ENCODE measurements at places on chromosomes 2 and 18.

DNA sequence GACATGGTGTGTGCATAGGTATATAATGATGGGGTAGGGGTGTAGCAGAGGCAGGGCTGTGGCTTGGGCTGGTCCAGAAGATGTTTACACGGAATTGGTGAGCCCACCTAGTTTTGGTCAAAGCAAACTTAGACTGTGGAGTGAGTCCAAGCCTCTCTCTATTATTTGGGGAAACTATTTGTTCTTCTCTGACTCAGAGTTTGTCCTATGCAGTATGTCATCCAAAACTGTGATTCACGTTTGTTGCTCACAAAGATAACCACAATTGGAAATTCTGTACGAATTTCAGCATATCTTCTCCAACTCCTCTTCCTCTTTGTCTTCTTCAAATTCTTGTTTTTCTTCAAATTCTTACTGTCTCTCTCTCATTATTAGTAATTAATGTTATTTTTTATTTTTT is 292.9 kb downstream of the XIRP2 start:
- DNase-seq: peak; percentile 60

DNA sequence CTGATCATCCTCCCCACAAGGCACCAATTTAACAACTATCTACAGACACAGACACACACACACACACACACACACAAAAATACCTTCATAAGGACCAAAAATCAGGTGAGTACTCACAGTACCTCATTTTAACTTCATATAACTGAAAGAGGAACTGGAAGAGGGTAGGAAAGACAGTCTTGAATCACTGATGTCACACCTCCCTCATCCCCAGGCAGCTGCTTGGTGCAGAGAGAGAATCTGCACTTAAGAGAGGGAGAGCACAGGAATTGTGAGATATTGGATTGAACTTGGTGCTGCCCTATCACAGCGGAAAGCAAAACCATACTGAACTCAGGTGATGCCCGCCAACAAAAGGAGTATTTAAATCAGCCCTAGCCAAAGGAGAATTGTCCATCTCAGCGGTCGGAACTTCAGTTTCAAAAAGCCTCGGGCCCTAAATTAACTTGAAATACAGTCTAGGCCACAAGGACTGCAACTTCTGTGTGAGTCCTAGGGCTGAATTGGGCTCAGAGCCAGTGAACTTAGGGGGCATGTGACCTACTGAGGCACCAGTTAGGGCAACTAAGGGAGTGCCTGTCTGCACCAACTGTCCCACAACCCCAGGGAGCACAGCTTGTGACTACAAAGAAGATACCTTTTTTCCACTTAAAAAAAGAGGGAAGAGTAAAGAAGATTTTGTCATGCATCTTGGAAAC is 211.1 kb downstream of the LRATD1 start:
- DNase-seq: no peak

DNA sequence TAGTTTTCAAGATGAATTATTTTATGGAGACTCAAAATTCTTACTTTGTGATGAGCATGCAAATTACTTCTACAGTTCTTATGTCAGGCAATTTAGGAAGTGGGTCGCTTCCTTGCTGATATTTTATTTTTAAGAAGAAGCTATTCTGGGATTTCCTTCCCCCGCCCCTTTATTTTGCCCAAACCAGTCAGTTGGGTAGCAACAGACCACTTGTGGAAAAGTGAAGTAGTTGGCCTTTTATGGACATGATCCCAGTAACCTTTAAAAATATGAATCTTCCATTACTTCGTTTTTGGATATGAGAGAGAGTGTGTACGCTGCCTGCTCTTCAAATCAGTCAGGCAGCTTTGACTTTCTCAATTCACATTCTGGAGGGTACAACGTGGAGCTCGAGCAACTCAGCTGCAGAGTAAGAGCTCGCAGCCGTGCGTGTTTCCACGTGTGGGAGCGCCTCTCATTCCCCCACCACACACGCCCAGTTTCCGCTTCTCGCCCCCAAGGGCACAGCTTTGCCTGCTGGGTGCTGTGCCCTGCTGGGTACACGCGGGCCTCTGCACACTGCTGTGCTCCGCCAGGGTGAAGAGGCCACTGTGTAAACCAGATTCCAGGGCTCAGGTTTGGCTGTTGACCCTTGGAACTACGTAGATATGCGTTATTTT is 92.6 kb downstream of the ITGB1BP1 start:
- no peak for DNase-seq

- no peak for DNase-seq
Observed at GRCh38 chr2:20168727-20169696, 55.9 kb downstream of the SDC1 start.

DNA sequence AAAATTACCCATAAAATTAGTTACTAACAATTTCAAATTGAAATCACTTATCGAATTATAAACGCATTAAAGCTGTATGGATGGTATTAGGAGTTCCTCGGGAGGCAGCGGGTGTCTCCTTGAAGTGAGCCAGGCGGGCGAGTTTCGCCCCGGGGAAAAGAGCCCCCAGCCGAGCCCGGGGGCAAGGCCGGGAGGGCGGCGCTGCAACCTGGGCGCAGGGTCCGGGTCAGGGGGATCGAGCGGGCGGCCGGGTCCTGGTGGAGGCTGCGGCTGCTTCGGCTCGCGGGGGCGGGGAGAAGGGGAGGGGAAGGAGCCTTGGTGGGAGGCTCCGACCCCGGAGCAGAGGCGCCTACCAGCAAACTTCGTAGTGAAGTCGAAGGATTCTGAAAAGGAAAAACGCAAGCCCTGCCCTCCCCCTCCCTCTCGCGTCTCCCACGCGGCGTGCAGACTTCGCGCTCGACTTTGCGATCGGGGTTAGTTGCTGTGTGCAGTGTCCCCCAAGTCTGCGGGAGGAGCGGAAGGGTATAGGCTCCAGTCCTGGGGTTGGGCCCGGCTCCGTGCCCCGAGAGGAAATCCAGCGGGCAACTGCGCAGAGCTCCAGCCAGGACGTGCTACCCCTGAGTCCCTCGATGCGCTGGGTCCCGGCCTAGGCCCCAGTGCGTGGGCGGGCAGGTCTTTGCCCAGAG is 140.8 kb downstream of the MEIS1 start:
- DNase-seq: peak; percentile 51

DNA sequence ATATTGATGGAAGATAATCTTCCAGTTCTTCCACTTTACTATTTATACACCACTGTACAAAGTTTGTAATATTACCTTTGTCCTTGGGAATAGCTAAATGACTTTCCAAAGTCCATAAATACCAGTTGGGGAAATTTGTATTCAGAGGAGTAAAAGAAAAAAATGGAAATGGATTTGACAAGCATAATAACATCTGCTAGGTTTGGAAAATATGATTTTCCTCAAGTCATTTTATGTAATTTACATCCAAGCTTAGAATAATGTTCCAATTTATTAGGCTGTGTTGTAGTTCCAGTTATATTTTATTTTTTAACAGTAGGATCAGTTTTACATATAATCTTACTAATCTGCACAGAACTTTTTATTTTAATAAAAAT is 563.0 kb upstream of the PKDCC start:
- no peak for DNase-seq

DNA sequence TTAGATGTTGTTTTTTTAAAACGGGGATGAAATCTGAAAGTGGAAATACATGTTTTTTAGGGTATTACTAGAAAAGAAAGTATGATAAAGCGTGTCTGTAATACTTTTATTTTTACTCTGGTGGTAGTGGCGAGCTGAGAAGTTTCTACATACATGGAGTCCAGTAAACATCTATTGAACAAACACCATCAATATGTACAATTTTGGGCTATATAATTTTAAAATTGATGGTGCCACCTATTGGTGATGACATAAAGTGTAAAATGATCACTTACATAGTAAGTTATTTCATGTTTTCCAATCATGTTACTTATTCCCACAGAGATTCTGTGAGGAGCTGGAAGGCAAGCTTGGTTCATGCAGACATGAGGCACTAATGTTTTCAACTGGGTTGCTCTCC is 31.5 kb upstream of the NFE2L2 start:
- DNase-seq: peak; percentile 62

- DNase-seq: no peak
Observed at GRCh38 chr2:105321875-105322646, 7.5 kb downstream of the TGFBRAP1 start.

All from adipocyte (in vitro differentiated cells).